Endodermal cell (in vitro differentiated cells): ENCODE measurements at places on chromosomes 7 and 10.
A peak's percentile ranks its signal among the peaks of the same experiment; 100 is the strongest.

DNA sequence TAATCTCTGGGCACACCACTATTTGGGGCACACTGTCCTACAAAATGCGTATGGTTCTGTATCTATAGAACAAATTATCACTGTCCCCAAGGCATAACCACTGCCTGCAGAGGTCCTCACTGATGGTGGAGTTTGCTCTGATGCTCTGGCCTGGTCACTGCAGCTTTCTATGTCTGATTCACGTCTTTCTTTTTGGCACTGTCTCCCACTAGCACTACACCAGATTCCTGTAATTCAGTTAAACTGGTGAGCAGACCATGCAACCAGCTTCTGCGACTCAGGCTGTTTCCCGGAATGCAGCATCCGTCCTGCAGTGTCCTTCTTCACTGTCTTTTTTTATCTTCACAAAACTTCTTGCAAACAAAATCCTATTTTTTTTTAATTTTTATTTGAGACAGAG is 112.8 kb downstream of the KLF6 start:
- DNase-seq, result no peak

GRCh38 chr7:140570120-140570519 is 70.5 kb downstream of the DENND2A start:
- DNase-seq, result no peak

GRCh38 chr10:131726076-131726880 is 174.5 kb upstream of the PPP2R2D start:
- peak; percentile 77 for DNase-seq

DNA sequence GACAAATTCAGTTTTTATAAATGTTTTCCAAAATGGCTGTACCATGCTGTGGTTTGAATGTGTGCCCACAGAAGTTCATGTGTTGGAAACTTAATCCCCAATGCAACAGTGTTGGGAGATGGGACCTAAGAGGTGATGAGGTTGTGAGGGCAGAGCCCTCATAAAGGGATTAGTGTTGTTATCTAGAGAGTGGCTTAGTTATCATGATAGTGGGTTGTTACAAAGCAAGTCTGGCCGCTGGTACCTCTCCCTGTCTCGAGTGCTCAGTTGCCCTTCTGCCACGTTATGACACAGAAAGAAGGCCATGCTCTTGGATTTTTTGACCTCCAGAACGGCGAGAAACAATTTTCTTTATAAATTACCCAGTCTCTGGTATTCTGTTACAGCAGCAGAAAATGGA is 119.0 kb downstream of the BTAF1 start:
- DNase-seq, result no peak

DNA sequence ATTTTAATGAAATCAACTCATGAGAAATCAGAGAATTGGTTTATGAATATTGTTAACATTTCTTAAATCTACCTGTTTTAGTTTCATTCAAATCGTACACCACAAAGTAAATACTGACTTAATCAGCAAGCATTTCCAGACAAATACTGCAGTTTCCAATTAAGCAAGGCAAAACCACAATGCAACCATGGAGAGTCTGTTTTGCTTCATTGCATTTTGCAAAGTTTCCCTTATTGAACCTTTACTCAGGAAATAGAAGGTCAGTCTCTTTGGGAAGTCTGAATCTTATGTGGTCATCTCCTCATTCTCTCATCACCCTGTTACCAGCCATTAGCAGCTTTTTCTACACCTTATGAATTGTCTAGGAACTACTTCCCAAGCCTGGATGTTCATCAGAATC is 400.5 kb downstream of the IPMK start:
- DNase-seq, result no peak

DNA sequence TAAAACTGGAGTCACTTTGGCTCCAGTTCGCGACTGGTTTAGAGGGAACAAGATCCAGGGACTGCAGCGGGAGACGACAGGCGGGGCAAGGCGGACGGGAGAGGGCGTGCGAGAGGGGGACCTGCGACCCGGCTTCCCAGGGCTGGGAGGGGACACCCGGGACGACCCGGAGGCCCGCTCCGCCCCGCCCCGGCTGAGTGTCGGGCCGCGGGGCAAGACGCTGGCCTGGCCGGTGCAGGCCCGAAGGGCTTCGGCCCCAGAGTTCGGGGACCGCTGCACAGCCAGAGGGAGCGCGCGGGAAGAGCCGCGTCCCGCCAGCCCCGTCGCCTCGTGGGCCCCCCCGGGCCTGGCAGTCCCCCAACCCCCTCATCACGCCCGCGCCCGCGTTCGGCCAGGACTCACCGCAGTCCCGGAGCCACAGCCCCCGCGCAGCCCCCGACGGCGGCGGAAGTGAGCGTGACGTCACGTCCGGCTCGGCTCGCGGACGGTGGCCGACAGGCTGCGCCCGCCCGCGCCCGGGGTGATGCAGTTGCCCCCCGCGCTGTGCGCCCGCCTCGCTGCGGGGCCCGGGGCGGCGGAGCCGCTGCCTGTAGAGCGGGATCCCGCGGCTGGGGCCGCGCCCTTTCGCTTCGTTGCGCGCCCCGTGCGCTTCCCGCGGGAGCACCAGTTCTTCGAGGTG is at the start of the genes TUBGCP2 and ZNF511:
TUBGCP2 (minus strand) TSS at position 452 of the 679 bp plus-strand sequence. CDS start 5,931 bp downstream, outside the sequence.
ZNF511 (plus strand) TSS at position 494 of the 679 bp plus-strand sequence; CDS start at position 524, 30 bp downstream.
- peak; percentile 93 for DNase-seq

GRCh38 chr7:4065190-4065589 is 616.9 kb upstream of the FOXK1 start:
- peak; percentile 20 for DNase-seq

GRCh38 chr7:94962661-94963060 is 55.3 kb downstream of the PPP1R9A start:
- no peak for DNase-seq

GRCh38 chr10:9634466-9634865 is 1383.2 kb upstream of the CELF2 start:
- no peak for DNase-seq

DNA sequence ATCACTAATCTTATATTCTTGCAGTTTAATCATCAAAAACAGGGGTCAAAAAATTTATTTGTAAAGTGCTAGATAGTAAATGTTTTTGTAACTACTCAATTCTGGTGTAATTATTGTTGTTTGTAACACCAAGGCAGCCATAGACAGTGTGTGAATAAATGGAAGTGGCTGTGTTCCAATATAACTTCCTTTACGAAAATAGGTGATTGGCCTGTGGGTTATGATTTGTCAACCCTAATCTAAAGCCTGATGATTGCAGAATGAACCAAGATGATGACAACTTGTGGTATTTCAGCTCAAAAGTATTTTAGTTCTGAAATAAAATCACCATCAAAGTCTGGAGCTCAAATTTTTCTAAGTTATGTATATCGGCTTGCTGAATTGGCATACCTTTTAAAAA is 34.4 kb upstream of the ETV1 start:
- no peak for DNase-seq

GRCh38 chr7:90337106-90337505 is 9.4 kb upstream of the GTPBP10 start:
- no peak for DNase-seq

DNA sequence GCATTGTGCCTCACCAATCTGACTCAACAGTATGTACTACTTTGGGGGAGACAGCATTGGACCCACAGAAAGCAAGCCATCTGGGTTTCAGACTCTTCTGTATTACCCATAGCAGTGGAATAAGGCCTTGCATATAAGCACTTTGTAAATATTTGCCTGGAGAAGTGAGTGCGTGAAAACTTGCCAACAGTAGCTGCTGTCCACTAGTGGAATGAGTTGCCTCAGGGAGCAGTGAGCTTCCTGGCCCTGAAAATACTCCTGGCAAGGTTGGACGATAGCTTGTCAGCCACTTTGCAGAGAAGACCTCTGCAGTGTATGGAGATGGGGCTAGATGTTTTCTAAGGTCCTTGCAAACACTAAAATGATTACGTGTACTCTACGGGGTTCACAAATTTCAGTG is 21.6 kb downstream of the GARS1 start:
- DNase-seq, result no peak

- peak; percentile 53 for DNase-seq
Observed at GRCh38 chr7:34457329-34457728, 200.7 kb upstream of the NPSR1 start.

DNA sequence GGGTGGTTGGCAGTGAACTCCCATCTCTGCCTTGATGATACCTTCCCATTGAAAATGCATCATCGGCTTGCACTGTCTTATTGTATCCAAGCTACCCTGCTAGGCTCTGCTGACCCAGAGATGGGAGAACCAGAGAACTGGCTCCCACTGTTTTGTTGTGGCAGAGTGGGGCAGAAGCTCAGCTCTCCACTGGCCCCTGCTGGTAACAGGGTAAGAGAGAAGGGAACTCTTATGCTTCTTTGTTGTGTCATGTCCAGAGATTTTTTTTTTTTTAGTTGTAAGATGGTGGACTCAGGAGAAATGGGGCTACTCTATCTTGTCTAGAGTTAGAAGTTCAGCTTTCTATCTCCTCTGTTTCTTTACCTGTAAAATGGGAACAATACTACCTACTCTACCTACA is 100.5 kb upstream of the SDK1 start:
- peak; percentile 88 for DNase-seq

DNA sequence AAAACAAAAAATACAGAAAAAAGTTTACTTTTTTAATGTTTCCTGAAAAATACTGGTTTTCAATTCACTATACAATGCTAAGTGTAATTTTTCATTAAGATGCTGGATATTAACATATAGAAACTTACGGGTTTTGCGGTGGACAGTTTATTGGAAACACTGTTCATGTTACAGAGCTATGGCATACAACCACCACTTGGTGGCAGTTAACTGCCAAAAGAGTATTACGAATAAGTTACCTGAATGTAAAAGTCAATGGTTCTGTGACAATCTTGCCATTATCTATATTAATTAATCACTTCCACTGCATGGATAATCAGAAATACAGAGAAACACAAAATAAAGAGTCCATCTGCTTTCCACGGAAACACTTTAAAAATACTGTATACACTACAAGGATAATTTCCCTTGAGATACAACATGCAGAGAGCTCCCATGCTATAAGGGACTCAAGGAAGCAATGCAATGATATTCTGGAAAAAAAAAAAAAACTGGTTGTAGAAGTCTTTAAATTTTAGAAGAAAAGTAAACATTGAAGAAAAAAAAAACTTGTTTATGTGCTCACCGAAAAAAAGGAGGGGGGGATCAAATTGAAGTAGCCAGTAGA is 97.0 kb downstream of the TPK1 start:
- DNase-seq, result no peak

- DNase-seq, result no peak
Observed at GRCh38 chr10:22767859-22768258, 53.5 kb upstream of the PIP4K2A start.

GRCh38 chr10:71590781-71591350 is 128.7 kb downstream of the C10orf105 start:
- DNase-seq, result peak; percentile 73

- peak; percentile 39 for DNase-seq
Observed at GRCh38 chr7:23285657-23286646, 13.2 kb upstream of the MALSU1 start.

DNA sequence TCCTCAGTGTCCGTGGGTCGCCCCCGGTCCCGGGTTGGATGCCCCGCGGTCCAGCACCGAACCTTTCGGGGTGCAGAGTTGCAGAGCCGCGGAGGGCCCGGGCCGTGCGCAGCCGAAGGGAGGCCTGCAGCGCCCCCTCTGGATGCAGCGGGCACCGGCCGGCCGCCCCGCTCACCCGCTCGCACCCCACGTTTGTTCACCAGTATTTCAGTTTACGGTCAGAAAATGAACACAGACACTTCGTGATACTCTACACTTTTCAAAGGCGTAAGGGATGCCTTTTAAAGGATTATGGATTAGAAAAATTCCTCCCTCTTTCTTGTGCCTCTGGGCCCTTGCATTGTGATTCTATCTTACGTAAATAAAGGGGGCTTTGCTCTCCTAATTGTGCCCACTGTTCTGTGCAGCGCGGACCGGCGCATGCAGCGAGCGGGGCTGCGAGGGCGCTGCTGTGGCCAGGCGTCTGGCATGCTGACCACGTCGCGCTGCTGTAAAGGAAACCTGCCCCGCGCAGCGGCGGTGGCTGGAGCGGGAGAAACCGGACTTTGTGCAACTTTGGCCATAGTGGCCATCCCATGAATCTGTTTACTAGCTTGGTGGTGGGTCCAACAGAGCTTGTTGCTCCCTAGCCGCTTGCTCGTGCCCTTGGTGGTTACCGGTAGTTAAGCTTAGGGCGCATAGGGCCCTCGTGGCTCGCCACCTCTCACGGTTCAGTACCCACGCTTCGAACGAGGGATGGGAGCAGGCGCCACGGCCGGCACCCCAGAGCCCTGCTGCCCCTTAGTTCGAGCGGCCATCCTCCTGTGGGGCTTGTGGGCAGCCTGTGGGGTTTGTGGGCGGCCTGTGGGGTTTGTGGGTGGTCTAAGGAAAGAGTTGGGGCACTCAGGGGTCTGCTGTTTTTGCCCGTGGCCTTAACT is 739 bp upstream of the MEST start:
- peak; percentile 81 for DNase-seq

DNA sequence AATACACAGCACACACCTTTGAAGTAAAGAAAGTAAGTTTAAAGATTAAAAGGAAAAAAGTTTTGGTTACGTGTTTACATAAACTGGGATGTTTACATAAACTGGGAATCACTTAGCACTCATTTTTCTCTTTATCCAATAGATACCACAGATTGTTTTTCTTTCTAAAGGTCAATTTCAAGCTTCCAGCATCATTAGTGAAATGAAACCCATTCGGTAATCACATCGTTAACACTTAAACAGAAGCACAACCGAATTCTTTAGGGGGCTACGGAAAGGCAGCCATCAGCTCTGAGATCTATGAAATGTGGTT is 1.1 kb downstream of the ODAD2 start:
- no peak for DNase-seq

DNA sequence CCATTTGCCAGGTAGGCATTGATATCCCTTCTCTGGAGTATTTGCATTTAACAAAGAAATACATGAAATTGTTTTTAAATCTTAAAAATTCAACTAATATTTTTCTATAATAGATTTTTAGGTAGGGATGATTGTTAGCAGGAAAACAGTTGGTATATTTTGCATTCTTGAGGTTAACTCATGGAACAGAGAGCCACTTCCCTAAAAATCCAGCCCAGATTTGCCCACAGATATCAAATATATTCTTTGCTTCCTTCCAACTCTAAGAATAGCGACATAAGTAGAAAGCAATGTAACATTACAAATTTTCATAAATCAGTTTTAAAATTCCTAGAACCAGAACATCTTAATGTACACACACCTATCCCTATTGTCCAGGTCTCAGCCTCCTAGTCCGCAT is 45.0 kb upstream of the ANLN start:
- DNase-seq, result no peak

DNA sequence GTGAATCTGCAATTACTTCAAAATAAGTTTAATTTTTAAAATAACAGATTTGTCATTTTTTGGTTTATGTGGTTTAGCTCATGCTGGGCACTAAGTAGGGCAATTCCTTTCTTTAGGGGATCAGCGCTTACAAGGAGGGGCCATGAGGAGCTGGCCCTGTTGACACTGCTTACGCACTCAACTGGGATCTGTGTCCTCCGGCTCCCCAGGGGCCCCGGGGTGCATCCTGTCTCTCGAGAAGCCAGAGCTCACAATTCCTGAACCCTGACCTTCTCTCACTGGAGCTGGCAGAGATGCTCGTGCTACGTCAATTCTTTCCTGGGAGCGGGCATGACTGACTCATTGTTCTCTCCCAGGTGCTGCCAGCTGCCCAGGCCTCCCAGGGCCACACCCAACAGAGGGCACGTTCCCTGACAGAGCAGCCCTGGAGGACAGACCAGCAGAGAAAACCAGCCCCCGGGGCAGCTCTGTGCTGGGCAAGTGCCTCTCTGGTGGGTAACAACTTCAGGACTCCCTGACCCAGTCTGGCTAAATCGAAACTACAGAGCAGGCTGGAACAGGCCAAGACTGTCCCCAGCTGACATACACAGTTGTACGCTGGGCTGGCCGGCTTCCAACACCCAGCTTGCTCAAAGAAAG is 36.8 kb downstream of the CTBP2 start:
- DNase-seq, result no peak
